ENCODE measurements at places on chromosomes 12 and 14.

GRCh38 chr12:34022079-34022830, at the start of gene ALG10:
ALG10 (plus strand) TSS chr12:34022496; CDS start chr12:34022600, 104 bp downstream.
- peak; percentile 95 for DNase-seq

GRCh38 chr12:99271071-99271470, 376.5 kb upstream of the GARIN6 start:
- no peak for DNase-seq

DNA sequence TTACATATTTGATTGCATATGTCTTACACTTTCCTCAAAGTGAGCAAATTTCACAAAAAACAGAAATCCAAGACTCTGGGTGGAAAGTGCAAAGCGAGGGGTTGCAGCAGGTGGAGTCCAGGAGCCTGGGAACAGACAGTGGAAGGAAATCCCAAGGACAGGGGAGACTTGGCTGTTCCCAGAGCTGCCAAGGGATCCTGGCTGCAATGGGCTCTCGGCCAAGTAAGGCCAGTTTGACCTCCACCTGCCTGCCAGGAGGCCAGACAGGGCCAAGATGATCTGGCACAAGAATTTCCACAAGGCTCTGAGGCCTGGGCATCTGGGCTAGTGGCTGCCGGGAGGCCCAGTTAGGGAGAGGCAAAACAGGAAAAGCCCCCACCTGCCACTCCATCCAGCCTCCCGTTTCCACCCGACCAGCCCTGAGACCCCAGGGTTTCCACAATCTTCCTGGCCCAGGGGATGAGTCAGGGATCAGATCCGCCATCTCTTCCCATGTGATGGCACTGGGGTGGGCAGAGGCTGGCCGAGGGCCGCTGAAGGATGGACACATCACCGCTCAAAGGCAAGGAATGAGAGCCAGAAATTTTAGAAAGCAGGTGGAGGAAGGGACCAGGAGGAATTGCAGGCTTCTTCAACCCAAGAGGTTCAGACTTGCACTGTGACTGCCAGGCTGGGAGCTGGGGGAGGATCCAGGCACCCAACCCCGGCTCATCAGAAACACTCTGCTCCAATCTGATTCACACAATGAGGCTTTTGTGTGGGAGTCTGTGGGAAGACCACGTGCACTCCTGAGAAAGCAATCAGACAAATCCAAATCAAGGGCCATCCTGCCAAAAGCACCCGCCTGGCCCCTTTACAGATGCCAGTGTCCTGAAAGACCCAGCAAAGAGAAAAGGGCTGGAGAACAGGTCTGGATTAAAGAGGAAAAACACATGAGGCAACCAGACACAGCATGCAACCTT, 16.3 kb downstream of the SCARB1 start:
- DNase-seq, result no peak

DNA sequence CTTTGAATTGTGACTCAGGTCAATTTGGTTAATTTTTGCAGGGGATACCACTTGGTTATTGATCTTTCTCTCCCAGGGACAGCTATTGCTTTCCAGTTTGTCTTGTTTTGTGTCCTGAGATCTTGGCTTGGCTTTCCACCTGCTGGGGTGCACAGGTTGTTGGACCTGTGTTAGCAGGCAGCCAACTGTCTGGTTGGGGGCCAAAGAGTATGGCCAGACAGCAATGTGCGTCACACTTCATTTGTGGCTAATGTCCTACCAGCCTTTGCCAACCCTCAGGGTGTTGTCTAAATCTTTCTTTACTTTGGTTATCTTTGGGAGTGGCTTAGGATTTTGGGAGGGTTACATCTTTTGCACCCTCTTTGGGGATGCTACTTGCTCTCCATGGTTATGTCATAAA, 494.9 kb upstream of the ATP2B1 start:
- no peak for DNase-seq

DNA sequence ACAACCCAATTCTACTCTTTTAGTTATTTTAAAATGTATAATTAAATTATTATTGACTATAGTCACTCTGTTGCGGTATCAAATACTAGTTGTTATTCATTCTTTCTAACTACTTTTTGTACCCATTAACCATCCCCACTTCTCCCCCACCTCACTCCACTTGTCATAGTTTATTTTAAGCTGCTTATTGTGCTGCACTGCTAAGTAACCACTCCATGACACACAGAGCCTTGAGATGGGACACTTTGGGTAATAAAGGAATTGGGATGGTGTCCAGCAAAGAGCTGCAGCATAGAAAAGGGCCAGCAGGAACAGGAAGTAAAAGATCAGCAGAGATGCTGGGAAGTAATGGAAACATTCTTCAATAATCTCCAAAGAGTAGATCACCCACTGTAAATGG, 123.0 kb downstream of the RPS29 start:
- no peak for DNase-seq

- DNase-seq, result no peak
Measured at GRCh38 chr12:90211017-90211416, 502.4 kb upstream of the ATP2B1 start.

GRCh38 chr12:76964784-76965571, 86.2 kb upstream of the CSRP2 start:
- DNase-seq, result no peak

- DNase-seq, result no peak
Measured at GRCh38 chr12:121933522-121934308, 15.3 kb downstream of the CFAP251 start.

DNA sequence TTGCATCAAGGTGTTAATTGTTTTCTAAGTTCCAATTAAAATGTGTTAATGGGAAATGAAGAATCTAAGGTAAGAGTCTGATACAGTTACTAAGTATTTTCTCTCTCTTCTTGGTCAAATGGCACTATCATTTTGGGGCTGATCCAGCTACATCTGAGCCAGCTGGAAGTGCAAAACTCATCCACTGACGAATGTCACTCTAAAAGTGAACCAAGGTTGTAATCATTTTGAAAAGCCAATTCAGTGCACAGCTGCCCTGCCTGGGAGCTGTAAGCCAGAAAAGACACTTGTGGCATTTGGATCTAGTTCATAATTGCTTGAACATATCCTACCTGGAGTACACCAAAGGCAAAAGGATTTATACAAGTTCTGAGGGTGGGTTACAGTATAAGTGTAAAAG, 1011.3 kb downstream of the AACS start:
- DNase-seq, result no peak

GRCh38 chr12:132560614-132561426, 49.6 kb downstream of the LRCOL1 start:
- peak; percentile 63 for DNase-seq

DNA sequence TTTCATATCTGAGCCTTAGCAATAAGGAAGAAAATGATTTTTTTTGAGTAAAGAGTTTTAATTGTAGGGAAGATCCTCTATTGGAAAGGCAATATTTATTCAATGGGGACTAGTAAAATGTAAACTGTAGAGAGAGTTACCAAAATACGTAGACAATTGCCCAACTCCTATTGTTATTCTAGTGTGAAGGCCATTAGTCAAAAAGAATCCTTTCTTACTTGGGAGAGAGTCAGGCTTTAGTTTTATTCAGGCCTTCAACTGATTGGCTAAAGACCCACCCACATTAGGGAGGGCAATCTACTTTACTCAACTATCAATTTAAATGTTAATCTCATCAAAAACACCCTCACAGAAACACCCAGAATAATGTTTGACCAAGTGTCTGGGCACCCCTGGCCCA, 485.8 kb upstream of the ATXN7L3B start:
- DNase-seq, result no peak

DNA sequence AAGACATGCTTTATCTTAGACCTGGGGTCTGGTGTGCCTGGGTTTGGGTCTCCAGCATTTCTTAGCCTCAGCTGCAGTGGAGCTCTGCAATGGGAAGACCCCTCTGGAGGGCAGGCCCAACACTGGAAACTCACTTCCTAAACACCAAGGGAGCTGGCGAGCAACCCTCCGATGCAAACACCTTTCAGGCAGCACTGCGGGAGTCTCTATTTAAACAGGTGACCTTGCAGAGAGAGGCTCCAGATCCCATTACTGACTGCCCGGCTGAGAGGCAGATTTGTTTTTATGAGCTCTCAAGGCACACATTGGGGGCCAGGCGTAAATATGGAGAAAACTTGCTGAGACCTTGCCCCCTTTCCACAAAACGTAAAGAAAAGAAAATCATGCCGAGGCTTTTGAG, 195.5 kb downstream of the PAX9 start:
- peak; percentile 78 for DNase-seq

DNA sequence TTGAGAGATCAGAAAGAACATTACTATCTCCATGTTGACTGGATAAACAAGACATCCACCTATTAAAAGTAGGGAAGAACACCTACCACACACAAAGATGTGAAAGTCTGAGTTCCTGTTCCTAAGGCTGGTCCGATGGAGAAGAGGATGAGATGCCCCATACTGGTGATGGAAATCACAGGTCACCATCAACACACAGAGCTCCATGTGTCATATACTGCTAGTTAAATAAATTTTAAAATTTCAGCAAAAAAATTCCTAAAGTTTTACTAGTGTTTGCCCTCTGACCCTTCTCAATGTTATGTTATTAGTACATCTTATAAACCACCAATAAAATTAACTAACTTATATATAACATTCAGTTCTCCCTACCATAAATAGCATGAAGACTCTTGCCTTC, 59.1 kb downstream of the KCNA5 start:
- DNase-seq, result no peak

GRCh38 chr12:17197971-17198370, 592.0 kb upstream of the LMO3 start:
- DNase-seq, result no peak

DNA sequence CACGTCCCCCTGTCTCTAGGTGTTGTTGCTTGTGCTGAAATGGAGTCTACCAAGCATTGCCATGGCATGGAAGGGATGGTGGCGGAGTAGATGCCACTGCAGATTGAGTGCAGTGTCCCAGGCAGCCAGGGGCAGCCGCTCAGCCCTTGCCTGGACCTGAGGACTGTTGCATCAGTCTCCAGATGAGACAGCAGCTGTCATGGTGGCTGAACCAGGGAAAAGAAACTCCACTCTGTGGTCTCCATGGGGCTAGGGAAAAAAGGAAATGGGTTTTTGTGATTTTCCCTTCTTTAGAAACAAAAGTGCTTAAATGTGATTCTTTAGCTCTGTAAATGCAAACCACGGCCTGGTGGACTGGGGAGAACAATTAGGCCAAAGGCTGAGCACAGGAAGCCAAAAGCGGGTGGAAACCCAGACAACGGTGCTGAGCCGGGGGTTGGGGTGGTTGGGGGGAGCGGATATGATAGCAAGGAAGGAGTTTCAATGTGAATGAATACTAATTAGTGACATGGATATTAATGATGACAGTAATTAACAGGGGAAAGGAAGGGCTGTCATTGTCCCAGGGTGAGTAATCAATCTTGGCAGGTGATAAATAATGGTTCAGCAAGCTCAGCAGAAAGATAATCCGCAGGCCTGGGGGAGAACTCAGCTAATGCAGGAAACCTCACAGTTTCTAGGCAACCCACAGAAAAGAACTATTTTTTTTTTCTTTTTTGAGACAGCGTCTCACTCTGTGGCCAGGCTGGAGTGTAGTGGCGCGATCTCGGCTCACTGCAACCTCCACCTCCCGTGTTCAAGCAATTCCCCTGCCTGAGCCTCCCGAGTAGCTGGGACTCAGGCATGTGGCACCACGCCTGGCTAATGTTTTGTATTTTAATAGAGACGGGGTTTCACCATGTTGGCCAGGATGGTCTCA, 442.6 kb downstream of the DPF3 start:
- DNase-seq, result no peak

- no peak for DNase-seq
Measured at GRCh38 chr14:61928300-61928699, 166.1 kb downstream of the SNAPC1 start.

- DNase-seq, result no peak
Measured at GRCh38 chr12:39867631-39868327, 238.1 kb downstream of the SLC2A13 start.

DNA sequence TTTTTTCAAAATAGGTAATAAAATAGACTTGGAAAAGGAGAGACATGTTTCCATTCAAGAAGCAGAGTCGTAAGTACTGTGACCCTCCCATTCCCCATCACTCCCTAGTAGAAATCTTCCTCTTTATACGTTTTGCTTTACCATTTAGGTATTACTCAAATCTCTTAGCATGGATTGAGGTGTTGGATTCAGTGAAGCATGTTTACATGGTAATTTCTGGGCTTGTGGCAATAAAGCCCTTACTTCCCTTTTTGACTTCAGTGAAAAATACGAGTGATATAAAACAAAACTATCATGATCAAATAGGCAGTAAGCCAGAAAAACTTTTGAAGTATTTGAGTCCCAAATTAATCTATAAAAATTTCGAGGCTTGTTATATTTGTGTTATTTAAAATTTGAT, 27.4 kb downstream of the RAB21 start:
- no peak for DNase-seq

DNA sequence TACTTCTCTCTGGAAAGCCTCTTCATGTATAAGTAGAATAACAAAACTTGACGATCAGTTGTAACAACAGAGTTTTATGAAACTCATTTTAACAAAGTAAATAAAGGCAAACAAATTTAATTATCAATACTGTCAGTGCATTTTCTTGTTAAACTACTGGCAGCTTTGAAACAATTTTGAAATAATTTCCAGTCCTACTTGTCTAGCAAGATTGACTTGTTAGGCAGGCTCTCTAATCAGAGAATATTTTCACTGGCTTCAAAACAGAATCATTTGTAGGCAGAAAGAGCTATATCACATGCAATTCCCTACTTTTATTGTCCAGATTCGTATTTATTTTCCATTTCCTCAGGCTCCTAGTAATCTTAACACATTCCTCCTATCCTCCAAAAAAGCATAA, 45.9 kb upstream of the SLC6A13 start:
- DNase-seq, result no peak

- DNase-seq, result no peak
Measured at GRCh38 chr14:44108601-44109000, 398.5 kb downstream of the FSCB start.

- DNase-seq, result no peak
Measured at GRCh38 chr12:24996820-24997219, 47.9 kb upstream of the BCAT1 start.

DNA sequence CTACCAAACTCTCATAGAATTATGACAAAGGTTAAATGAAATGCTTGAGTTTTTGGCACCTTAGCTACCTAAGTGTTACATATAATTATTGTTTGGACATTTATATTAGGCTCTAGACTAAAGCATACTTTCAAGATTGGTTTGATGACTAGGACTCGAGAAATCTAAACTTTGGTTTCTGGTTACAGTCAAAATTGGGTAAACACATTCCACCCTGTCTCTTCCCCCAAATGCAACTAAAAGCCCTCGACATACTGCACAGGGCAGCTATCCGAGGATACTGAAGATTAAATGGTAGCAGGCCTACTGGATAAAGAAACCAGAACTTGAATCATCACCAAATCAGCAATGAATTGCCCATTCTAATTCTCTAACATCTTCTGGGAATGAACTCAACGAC, 369.1 kb downstream of the PRKD1 start:
- DNase-seq, result no peak

DNA sequence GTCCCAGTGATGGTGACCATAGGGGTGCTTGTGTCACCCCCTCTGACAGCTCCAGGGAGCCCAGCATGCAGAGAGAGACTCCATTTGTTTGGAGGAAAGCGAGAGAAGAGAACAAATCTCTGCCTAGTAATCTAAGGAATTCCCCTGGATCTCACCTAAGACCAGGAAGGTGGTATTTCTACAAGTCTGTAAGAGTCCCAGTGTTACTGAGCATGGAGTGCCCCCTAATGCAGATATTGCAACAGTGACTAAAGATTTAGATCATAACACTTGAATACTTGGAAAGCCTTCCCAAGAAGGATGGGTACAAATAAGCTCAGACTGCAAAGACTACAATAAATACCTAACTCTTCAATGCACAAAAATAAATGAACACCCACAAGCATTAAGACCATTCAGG, 360.4 kb upstream of the GARIN6 start:
- no peak for DNase-seq
